Foreskin melanocyte (primary cell): ENCODE measurements at places on chromosomes 12 and 14.
A peak's percentile ranks its signal among the peaks of the same experiment; 100 is the strongest.

- no peak for DNase-seq
Measured at GRCh38 chr12:48969833-48970701, 1.5 kb downstream of the WNT10B start.

DNA sequence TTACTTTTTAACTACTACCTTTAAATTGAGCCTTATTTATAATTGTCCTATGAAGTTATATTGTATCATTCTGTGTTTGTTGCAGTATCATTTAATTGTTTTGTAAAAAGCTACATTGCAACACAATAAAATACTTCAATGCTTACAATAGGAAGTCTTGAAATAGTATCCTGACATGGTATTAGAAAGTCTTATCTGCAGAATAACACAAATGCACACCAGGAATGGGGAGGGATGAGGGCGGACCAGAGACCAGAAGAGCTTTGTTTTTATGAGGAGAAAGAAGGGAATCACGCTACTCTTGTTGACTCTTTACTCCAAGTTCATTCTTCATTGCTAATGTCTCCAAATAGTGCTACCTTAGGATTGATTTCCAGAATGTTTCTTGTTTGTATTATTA lies 120.2 kb downstream of the MON2 start:
- DNase-seq = no peak

- no peak for DNase-seq
Measured at GRCh38 chr14:50303744-50304471, 8.1 kb downstream of the L2HGDH start.

GRCh38 chr14:24038686-24039085 lies 13.1 kb upstream of the CARMIL3 start:
- no peak for DNase-seq

- DNase-seq = no peak
Measured at GRCh38 chr12:126989532-126989931, 1277.4 kb upstream of the TMEM132C start.

DNA sequence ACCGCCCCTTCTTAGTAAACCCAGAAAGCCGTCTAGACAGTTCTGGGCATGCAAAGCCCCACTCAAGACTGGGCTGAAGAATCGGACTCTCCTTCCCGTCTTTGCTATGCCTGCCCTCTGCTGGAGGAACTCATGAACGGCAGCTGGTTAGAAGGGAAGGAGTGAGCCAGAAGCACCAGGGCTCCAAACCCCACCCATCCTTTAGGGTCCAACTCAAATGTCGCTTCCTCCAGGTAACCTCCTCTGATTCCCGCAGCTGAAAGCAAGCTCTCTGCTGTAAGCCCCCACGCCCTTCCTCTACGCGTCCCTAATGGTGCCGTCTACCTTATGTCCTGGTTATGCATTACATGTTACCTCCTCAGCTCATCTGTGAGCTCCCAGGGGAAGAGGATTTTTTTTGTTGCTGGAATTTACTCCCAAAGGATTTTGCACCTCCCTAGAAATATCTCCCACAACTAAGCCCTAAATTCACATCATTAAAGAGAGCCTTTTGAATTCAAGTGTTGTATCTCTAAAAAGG lies 59.0 kb upstream of the SCN8A start:
- peak; percentile 46 for DNase-seq

DNA sequence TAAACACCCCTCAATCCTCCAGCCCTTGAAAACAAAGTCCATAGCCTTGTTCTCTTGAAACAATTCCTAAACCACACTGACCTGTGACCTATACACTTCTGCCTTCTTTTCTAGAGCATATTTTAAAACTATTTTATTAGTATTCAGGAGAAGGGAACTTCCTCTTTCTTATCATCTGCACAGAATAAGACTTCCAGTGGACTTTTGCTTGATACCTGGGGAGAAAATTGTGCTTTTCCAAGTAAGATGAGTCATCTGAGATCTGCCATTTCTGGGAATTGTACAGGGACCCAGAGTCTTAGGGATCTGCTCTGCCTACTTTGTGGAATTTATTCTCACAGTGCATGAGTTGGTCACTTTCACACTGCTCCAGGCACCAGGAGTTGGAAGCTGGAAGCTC lies 10.5 kb upstream of the WNT5B start:
- DNase-seq = no peak

- DNase-seq = no peak
Measured at GRCh38 chr12:89414322-89414721, 62.0 kb upstream of the DUSP6 start.

DNA sequence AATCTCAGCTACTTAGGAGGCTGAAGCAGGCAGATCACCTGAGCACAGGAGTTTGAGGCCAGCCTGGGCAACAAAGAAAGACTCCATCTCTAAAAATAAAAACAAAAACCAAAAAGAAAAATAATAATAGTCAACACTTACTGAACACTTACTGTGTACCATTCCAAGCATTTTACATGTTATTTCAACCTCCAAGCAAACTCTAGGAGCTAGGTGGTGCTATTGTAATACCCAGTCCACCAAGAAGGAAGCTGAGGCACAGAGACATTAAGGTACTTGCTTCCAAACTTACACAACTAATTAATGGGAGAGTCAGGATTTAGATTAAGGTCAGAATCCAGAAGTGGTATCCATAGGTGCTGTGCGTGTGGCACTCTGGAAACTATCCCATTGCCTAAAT lies 13.7 kb upstream of the OR6J1 start:
- DNase-seq = no peak

- DNase-seq = no peak
Measured at GRCh38 chr12:67515679-67516340, 132.7 kb upstream of the DYRK2 start.

- DNase-seq = no peak
Measured at GRCh38 chr12:109112720-109113465, 3.5 kb upstream of the ACACB start.

DNA sequence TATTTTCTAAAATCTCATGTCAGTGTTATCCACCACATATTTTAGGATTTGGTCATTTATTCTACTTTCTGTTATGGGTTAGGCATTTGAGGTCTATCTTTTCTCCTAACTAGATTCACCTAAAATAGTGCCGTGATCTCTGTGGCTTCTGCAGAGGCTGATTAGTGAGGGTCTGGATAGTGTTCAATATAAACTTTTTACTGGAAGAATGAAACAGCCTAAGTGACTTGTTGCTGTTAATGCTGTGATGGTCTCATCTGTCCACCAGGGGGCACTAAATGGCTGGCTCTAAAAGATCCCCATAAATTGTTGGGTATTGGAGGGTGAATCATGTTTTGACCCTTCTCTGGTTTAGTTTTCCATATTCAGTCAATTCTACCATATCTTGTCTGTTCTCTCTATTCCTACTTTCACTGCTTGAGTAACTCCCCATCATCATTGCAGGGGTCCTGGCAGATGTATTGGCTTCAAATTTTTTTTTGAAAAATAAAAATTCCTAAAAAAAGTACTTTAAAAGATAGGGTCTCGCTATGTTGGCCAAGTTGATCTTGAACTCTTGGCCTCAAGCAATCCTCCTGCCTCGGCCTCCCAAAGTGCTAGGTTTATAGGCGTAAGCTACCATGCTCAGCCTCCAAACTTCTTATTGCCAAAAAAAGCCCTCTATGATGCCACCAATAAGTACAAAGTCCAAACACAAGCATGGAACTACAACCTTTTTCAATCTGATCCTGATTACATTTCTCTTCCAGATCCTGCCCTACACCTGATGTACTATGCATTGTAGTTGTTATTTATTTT lies 6.9 kb downstream of the PABPN1 start:
- DNase-seq = peak; percentile 52

DNA sequence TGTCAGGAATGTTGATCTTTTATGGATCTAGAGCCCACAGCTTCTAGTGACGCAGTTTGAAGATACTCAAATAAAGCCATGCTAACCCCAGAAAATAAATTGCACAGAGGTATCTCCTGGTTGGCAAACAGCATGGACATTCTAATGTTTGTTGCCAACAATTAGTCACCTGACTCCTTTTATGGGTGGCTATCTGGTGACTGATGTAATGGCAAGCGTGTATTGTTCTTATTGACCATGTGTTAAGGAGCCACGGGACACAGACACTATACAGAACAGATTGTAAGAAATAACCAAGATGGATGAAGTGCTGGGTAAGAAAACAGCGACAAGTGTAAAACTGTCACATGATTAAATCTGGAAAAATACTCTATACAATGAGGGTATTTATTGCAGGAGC lies 401.3 kb upstream of the PDE3A start:
- DNase-seq = no peak

DNA sequence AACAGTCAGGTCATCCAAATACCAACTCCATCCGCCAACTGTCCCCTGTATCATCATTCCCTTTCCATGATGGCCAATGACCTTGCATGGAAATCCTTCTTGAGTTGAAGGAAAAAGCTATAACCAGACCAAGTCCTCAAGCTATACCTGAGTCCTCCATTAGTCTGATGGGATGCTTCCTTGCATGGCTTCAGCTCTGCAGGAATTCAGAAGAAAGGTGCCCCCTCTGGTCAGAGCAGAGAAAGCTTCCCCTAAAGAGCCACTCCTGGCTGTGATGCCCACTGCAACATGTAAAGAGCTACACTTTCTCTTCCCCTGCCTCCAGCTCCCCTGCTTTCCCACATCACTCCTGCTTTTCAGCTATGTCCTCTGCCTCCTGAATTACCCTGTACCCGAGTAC lies 43.1 kb upstream of the FKBP4 start:
- no peak for DNase-seq

GRCh38 chr12:67433385-67434175 lies 164.4 kb downstream of the CAND1 start:
- DNase-seq = peak; percentile 57

DNA sequence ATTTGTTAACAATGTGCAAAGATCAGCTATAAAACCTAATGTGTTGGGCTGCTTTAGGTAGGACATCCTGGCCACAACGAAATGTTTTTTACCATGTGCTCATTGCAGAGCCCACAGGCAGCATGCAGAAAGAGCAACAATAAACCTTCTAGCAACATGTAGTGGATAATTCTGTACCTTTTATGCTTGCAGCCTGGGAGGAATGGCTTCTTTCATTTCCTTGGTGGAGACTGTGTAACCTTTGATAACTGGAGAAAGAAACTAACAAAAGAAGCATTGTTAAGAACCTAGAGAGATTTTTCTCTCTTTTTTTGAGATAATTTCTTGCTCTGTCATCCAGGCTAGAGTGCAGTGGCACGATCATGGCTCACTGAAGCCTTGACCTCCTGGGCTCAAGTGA lies 225.5 kb upstream of the PRICKLE1 start:
- peak; percentile 53 for DNase-seq

GRCh38 chr14:96503306-96503679 lies 1.1 kb downstream of the PAPOLA start:
- no peak for DNase-seq

GRCh38 chr14:31876741-31877140 lies 200.4 kb upstream of the ARHGAP5 start:
- no peak for DNase-seq

GRCh38 chr12:51391283-51392123 lies at the start of gene GALNT6:
TSS of gene GALNT6 (minus strand) at chr12:51391406. CDS start at chr12:51379781, 11,625 bp downstream.
- DNase-seq = no peak

GRCh38 chr14:67242168-67242420 lies 859 bp downstream of the PALS1 start:
- no peak for DNase-seq

DNA sequence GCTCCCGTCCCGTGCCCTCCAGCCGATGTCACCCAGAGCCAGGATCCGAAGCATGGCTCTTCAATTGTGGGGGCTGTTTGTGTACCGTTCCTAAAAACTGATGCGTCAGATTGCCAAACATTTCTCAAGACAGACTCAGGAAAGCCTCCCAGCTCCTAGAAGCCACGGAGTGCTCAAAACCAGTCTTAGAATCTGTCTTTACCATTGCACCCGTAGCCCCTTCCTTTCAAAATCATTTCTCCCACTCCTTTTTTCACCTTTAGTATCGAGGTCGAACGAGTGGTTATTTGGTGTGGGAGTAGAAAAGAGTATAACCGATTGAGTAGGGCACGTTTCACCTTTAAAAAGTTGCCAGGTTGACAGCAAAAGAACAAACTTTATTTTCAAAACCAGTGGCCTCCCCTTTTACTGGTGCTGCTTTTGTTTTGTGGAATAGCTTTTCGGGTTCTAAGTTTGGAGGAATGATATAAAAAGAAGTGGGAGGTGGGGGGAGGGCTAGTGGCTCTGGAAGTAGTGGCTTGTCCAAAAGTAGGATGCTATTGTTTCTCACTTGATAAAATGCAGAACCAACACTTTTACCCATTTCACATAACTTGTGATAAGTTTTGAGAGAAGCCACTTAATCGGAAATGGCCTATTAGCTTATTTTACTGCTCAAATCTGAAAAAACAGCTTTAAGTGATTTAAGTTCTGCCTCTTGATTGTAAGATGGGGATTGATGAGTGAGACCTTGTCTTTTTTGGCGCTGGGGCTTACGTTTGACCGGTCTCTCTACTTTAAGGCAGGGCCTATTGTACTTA lies 803 bp downstream of the STK38L start:
- DNase-seq = no peak

GRCh38 chr12:49868449-49868848 lies 25.5 kb upstream of the BCDIN3D start:
- no peak for DNase-seq

GRCh38 chr12:103114296-103115055 lies 157.0 kb downstream of the ASCL1 start:
- DNase-seq = peak; percentile 59

DNA sequence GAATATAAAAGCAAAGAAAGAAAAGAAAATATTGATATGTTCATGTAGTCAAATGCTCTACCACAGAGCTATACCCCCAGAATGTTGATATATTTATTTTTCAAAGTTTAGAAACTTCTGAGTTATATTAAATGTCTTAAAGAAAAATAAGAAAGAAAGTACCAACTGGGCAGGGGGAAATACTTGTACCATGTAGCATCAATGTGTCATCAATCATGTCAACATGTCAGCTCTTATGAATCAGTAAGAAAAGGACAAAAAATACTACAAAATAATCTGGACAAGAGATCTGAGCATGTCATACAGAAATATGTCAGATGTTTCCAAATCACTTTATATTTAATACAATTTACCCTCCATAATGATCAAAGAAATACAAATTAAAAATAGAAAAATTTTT lies 595.1 kb upstream of the ATP2B1 start:
- no peak for DNase-seq

DNA sequence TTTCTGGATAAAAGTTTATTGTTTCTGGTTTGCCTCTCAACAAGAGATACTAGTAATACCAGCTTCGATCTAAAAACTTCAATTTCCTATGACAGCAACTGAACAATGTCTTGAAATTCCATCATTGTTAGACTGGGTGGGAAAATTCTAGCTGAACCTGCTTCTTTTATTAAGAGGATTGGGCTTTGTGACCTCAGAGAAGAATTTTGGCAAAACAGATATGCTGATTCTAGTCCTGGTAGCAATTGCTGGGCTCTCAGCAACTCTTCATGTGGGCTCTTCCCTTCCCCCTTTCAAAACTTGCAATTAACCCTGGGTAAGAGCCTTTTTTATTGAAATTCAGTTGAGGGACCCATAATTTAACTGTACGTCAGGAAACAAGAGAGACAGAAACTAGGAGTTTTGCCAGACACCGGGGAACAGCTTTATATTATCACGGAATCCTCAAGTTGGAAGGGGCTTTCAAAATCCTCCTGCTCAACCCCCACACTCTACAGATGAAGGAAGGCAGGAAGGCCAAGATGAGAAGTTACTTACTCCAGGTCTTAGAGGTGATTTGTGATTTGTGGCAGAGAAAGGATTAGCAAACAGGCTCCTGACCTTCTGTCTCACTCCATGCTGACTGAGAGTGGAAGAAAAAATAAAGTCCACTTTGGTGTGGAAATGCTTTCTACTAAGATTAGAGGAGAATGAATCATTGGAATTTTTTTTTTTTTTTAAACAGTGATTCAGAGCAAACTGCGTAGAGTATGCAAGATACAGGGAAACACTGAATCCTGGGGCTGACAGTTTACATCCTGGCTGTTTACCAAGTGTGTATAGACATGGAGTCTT lies 239.0 kb upstream of the ATP2B1 start:
- peak; percentile 33 for DNase-seq
